IMR-90 (cell line): ENCODE measurements at places on chromosomes 16 and 17. TPM values are rescaled to one million over a fixed set of nuclear protein-coding genes. Genes with fewer than 3 reads are reported as not detected.

- DNase-seq, result no peak
Measured at GRCh38 chr17:50283714-50284113, 9.4 kb downstream of the TMEM92 start.

The HEATR9 gene
- not detected in 2 replicates for total RNA-seq

DNA sequence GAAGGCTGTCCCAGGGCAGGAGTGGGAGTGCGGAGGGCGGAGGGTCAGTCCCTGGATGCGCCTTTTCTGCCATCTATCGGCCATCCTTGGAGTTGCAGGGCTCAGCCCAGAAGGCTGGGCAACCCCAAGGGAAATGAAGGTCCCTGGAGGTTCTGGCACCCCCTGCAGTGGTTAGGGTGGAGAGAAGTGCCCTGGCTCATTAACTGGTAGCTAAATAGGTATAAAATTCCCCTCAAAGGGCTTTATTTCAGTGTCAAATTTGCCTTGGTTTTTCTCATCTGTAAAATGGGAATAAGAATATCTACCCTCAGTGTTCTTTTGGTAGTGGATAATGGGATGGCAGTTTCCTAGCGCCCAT lies 22.4 kb downstream of the C17orf75 start:
- peak; percentile 41 for DNase-seq

DNA sequence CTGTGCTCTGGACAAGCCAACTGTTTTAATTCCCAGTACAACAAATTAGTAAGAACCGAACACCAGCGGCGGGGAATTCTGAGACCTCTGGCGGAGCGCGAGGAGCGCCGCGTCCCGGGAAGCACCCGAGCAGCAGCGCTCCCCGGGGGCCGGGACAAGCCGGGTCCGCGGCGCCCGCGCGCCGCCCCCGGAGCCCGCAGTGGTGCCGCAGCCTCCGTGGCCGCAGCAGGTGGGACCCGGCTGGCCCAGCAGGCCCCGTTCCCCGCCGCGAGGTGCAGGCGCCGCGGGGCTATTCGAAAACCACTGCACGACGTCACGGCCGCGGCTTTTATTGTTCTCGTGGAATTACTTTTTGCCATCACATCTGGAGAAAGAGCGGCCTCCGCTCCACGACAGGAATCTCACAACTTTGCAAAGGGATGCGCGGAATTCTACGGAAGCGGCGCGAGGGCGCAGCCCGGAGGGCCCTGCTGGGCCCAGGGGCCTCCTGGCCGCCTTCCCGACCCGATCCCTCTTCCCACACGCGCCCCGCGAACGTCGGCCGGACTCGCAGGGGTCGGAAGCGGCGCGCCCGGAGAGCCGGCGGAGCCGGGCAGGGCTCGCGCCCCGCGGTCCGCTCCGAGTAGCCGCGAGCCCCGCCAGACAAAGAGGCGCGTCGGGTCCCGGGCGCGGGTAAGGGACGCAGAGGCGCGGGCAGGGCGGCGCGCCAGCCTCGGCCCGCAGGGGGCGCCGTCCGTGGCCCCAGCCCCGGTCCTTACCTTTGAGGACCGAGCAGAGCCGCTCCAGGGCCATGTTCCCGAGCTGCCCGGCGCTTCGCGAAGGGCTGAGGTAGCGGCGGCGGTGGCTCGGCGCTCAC lies 696 bp downstream of the NETO2 start:
- peak; percentile 63 for DNase-seq

- no peak for DNase-seq
Measured at GRCh38 chr16:1036166-1036565, 36.4 kb upstream of the SSTR5 start.

DNA sequence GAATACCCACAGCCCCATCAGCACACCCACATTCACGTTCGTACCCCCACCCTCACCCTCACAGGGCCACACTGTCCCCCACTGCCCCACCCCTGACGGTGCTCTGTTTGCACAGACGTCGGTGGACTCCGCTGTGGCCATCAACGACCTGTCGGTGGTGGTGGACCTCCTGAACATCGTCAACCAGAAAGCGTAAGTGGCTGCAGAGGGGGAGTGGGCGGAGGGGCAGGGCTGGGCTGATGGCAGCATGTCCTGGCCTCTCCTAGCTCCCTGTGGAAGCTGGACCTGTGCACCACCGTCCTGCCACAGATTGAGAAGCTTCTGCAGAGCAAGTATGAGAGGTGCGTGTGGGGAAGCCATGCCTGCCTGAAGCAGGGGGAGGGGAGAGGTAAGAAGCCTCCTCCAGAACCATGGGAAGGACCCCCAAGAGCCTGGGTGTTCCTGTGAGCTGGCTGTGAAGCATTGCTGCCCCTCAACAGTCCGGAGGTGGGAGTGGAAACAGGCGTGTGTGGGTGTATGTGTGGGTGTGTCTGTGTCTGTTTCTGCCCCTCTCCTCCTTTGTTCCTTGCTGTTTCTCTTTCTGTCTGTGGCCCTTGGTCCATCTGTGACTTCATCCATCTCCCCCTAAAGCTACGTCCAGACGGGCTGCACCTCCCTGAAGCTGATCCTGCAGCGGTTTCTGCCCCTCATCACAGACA lies 20.3 kb downstream of the KATNB1 start:
- no peak for DNase-seq

DNA sequence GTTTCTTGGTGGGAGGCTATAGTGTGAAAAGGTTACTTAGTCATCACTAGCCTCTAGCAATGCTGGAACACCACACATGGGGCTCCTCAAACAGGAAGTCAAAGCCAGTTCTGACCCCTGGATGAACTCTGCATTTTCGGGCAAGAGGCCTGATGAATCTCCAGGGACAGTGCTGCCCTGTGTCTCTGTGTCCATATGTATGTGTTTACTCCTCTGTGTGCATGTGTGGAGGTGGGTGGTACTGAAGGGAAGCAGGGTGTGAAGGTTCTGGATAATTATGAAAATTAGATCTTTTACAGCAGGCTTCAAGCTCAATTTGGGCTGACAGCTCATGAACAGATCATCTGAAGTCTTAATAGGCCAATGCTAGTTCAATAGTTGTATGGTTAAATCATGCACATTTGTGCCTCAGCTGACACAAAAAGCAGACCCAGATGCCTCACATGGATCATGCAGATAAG lies 133.6 kb downstream of the SNX11 start:
- peak; percentile 42 for DNase-seq

DNA sequence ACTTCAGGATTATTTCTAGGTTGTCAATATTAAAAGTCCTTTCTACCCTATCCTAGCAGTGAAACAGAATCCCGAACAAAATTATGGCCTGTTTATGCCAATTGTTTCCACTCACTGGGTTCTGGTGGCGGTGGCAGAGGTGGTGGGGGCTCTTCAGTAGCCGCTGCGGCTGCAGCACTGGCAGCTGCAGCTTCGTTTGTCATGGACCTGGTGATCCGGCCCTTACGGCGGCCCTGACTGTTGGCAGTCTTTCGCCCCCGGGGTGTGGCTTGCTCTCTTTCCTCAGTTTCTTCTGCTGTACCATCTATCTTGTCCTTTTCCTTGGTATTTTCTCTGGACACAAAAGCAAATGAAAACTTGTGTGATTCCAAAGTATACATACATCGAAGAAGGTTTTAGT lies 94.4 kb downstream of the NCOR1 start:
- DNase-seq, result no peak

- no peak for DNase-seq
Measured at GRCh38 chr17:81067391-81067811, 32.5 kb downstream of the BAIAP2 start.

The PERCC1 gene
- not detected in 2 replicates for total RNA-seq

DNA sequence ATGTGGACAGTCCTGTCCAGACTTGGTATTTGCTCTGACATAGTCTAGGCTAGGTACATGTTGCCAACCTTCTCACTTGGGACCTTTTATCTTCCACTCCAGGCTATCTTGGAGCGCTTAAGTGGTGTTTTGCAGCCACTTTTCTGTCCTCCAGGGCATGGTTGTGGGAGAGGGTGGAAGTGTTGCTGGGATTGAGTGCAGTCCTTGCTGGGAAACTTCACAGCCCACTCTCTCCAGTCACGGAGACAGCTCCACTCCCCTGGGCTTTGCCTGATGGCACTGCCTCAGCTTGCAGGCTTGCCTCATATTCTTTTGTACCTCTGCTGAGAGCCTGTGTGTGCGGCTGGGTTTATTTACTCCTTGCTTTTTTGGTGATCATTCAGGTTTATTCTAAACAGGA lies 17.4 kb downstream of the RPA1 start:
- no peak for DNase-seq

The ZDHHC1 gene
- 1.7 and 2.0 TPM in 2 replicates for total RNA-seq

The SYCE1L gene
- not detected in 2 replicates for total RNA-seq

The CCL1 gene
- not detected in 2 replicates for total RNA-seq

The DLX4 gene
- total RNA-seq, result not detected in 2 replicates

The CTNS gene
- 4.7 and 6.9 TPM in 2 replicates for total RNA-seq

DNA sequence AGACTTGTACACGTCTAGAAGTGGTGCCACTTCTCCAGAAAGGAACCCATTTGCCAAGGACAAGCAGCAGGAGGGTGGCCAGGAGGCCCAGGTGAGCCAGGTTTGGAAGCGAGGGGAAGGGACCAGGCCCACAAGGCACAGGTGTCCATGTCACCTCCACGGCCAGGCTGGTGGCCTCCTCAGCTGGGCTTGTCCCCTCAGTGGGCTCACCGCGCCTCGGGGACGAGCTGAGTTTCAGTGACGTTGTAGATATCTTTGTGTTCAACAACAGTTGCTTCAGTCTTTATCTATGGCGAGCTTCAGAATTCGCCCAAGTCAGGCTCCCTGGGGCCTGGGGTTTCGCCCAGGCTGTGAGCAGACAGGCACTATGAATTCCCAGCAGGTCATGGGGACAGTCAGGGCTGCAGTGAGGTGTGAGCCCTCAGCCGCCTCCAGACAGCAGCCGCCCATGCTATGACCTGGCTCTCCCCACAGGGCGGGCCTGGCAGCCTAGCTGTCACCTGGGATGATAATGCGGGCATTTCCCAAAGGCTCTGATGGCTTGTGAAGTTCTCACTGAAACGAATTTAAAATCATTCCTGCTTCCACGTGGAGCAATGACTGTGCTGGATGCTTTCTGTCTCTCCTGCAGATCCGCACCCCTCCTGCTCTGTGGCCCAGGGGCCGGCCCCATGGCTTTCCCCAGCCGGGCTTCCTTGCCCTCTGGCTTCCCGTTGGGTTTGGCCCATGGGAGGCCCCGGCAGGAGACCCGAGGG lies 89.5 kb downstream of the MRC2 start:
- DNase-seq, result no peak

The DPEP2 gene
- not detected in 2 replicates for total RNA-seq

DNA sequence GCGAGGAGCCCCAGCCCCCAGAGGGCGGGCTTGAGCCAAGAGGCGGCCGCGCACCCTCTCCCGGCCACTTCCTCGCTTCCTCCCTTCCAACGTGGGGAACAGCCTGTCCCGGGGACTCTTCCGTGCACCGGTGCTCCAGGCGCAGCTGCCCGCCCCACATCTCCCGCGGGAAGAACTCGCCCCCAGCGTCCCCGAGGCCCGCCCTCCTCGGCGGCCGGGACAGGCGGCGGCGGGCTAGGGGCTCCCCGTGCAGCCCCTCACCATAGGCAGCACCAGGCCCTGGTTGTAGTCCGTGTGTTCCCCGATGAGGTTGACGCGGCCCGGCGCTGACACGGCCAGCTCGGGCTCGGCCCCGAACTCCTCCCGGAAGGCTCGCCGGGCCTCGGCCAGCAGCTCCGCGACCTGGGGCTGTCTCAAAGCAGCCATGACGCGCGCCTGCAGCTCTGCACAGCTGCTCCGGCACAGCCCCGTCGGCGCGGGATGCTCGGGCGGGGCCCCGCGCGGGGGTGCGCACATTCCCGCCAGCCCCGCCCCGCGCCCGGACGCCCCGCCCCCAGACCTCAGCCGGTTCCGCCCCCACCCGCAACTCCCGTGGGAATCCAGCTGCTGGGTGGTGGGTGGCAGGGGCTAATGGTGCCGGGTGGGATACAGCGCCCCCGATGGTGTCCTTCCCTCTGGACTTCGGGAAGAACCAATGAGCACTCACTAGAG lies at the start of gene GALK1:
Gene GALK1, minus strand, starts transcription at position 482 of the 711 bp plus-strand sequence. Its CDS starts 56 bp downstream, at position 426.
- peak; percentile 55 for DNase-seq

The POLR2C gene
- total RNA-seq, result 188 and 340 TPM in 2 replicates

DNA sequence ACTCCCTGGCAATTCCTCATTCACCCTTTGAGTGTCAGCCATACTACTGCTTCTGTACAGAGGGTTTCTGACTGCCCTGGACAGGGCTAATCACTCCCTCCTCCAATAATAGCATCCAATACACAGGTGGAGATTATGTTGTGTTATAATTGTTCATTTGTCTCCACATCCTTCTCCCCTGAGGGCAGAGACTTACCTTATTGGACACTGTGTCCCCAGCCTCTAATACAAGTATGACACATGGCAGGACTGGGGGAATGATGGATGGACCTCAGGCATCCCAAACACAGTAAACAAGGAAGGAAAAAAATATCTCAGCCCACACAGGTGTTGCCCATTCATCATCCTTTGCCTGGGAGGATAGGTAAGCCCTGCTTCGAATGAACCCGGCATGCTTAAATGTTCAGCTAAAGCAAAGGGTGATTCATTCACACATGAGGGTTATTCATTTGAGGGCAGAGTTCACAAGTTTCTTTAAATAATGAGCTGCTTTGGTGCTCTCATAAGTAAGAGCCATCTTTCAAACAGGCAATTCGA lies 34.8 kb downstream of the MMD start:
- DNase-seq, result no peak

The KCNJ16 gene
- not detected in 2 replicates for total RNA-seq

DNA sequence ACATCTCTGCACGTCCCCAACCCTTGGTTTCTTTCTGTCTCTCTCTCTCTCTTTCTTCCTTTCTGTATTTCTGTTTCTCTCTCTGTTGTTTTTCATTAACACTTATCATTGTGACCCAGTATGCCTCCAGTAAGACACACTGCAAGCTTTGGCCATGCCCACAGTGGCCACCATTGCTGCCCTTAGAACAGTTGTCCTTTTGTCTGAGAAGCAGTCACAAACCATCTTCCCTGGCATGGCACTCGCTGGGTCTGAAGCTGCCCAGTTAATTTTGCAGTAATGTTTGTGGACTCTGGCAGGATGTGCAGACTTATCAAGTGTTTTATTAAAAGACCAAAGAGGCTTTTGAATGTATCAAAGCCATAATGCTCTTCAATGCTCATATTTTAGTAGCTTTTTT lies 146.9 kb downstream of the MSI2 start:
- no peak for DNase-seq

DNA sequence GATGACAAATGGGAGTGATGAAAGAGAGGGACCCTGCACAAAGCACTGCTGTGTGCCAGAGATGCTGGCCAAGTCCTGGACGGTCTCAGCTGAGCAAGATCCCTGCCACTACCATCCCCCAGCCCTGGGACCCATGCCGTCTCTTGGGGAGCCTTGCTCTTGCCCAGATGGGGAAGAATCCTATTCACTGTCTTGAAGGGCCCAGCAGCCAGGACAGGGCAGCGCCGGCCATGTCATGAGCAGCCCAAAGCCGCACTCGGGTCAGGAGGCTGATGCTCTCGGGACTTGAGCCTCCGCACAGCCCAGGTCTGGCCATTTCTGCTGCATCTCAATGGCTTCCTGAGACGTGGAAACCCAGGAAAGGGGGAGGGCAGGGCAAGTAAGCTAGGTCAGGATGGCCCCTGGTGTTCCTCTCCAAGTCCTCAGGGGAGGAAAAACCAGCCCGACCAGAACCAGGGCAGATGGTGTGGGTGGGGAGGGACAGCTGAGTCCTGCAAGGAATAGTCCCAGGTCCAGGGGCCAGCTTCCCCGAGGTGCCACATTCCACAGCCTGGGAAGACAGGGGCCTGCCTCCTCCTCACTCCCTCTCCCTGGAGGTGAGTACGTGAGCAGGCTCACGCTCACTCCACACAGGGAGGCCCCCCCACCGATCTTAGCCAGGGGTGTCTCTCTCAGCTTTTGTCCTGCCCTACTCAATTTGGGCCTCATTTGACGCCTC lies 7.8 kb upstream of the KRT19 start:
- no peak for DNase-seq

The ANKRD40CL gene
- not detected in 2 replicates for total RNA-seq

The OSBPL7 gene
- total RNA-seq, result 4.7 and 5.2 TPM in 2 replicates
